Fibroblast of mammary gland (primary cell): ENCODE measurements at places on chromosomes 2 and 18.

- DNase-seq = no peak
Measured at GRCh38 chr2:120678926-120679325, 56.7 kb upstream of the GLI2 start.

GRCh38 chr2:85423525-85423924, 5.0 kb downstream of the SH2D6 start:
- DNase-seq = no peak

DNA sequence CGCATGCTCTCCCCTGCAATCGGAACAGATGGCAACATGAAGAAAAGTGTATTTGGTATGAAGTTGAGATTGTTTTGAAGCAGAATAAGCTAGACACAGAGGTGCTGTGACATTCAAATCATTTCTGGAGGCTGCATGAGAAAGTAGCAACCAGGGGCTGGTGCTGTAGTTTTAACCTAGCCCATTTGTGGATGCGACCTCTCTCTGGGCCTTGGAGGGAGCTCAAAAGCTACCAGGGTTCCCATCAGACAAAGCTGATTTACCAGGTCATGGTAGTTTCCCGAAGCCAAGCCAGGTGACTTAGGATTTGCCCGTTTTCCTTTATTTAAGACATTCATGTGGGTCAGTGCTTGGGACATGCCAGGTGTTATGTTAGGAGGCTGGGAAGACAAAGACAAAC, 77.5 kb downstream of the CIB4 start:
- no peak for DNase-seq

GRCh38 chr2:45218931-45219339, 209.7 kb upstream of the SIX2 start:
- DNase-seq = no peak

- DNase-seq = peak; percentile 61
Measured at GRCh38 chr18:12768625-12769024, 65.8 kb downstream of the PSMG2 start.

GRCh38 chr2:95386031-95386430, 16.5 kb upstream of the FAHD2A start:
- DNase-seq = no peak

DNA sequence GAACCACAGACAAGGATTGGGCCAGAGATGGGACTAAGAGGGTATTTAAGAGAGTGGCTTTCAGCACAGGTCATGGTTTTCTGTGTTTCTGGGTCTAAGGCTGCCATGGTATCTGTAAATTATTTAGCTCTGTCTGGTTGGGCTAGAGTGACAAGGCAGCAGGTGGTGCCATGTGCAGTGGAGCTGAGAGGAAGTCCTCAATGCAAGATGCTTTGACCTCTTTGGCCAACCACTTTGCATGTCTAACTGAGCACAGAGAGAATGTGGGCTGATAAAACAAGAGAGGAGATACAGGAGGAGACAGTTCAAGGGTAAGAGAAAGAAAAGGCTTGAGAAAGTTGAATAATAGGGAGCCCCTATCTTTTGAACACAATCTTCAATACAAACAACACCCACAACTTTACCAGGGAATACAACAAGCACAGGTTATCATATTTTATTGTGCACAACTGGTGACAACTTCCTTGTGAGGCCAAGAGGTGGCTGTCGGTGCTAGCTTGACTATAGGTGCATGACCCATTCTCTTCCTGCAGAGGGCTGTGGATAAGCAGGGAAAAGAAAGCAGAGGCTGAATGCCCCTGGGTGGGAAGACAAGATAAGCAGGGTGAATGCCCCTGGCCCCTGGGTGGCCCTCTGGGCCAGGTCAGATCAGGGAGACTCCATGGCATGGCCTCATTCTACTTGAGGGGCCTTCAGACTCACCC, 12.3 kb downstream of the FLACC1 start:
- no peak for DNase-seq

DNA sequence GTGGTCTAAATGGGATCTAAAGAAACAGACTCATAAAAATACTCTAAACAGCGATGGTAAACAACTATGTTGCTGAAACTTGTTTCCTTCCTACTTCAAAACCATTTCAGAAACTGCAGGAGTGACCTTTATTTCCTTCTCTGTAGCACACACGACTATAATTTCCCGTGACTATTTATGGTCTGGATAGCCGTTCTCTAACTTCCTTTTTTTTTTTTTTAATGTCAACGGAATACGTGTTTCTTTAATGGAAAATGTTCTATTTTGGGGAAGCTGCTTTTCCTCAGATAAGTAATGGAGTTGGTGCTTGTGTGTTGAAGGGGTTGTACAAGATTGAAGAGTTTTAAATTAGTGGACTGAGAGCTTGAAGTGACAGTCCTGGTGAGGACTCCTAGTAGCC, 224.1 kb downstream of the PHLPP1 start:
- DNase-seq = no peak

- no peak for DNase-seq
Measured at GRCh38 chr18:2135309-2135708, 436.0 kb downstream of the METTL4 start.

DNA sequence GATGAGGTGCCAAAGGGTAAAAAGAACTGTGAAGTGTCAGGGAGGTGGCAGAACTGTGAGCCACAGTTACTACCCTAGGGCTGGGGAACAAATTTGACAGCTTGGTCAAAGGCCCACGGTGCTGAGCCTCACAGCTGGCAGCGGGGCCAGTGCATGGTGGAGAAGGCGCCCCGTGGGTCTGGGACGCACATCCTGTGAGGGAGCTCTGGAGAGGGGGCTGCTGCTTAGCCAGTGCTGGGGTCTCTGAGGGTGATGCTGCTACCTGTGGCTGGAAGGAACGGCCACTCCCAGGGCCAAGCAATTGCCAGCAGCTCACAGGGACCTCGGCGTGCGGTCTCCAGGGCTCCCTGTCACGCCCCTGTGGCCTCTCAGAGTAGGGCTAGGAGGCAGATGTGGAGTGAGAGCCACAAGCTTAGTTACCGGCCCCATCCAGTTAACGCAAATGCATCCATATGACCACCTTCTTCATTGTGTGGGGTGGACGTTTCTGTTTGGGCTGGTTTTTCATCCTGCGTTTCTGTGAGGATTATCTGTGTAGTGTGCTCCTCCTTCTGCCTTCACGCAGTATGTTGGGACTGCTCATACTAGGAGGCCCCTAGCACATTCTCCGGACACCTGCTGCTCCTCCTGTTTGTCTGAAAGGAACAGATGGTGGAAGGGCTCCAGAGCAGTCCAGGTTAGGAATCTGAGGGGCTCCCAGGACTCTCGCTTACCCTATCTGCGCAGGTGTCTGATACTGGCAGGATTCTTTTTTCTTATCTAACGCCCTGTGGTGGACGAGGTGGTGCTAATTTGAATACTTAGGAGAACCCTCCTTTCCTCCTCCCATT, 26.0 kb downstream of the STK25 start:
- DNase-seq = no peak

GRCh38 chr18:24679062-24679461, 218.6 kb downstream of the HRH4 start:
- no peak for DNase-seq

DNA sequence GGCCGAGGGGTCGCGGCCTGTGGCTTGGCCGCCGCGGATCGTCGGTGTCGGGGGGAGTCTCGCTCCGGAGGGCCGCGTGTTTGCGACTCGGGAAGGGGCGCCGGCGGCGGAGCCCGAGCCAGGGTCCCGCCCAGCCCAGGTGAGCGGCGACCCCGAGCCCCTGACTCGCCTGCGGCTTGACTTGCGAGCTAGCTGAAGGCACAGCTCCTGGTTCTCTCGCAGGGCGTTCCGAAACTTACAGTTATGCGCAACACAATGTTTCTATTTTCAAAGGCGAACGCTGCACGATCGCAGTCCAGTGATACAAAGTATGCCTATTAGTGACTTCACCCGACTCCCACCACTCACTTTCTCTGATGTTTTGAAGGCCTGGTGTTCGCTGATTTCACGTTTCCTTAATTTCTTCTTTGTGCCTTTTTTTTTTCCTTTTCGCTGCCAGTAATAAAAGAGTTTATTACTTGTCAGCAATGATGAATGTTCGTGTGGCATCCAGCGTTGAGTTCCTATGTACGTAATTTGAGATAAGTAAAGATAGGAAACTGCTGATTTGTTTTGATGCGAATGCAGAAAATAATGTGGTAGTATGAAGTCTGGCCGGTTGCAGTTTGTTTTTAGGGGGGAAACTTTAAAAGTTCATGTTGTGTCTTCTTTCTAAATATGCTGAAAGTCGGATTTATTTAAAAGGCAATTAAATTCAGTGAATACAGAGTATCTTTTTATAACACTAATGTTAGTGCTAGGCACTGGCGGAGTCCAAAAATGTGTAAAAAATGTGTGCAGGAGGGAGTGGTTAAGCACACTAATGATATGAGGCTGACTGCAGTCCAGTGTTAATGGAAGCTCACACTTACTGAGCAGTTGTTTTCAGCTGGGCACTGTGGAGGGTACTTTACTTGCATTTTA, 706 bp downstream of the UBXN2A start:
- peak; percentile 39 for DNase-seq

- DNase-seq = peak; percentile 3
Measured at GRCh38 chr2:48180557-48180956, 274.3 kb upstream of the FBXO11 start.

DNA sequence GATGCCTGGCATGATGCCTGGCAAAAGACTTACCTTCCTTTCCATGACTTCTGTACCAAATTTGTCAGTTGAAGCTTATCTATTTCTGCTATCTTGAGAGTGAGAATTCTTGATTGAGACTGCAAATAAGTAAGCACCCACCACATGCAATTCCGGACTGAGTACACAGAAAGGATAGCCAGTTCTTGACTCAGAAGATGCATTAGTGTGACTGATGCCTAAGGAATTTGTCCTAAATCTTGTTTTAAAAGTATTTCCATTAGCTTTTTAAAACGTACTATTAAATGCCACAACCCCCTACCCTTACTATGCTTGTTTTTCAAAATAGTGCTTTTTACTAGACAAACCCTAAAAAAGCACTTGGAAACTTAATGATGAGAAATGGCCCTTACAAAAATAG, 545 bp downstream of the MPP4 start:
- DNase-seq = peak; percentile 86

DNA sequence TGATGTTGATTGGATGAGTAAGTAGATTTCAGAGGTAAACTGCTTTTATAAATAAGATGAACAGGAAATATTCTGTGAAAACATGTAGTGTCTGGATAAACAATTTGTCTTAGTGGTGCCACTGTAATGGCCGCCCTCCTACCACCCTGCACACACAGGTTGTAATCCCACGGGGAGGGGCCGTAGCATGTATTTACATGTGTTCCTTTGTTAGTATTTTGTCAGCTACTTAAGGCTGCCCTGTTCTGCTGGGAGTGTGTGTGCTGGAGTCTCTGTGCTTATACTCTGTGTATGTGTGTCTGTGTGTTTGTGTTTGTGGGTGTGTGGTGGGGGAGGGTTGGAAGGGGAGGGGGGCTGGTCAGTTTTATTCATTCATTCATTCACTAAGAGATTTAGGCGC, 5.1 kb downstream of the TSHZ1 start:
- no peak for DNase-seq

DNA sequence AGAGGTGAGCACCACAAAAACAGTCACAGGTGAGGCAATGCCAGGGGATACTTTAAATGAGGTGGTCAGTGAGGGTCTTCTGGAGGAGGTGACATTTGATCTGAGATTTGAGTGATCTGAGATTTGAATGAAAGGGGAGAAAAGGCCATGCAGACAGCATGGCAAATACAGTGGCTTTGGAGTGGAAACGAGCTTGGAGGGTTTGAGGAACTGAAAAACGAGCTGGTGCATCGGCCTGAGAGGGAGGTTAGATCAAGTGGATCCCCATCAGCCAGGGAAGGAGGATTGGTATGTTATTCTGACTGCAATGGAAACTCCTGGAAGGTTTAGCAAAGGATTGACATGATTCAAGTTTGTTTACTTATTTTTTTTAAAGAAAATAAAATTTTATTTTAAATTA, 245.1 kb downstream of the KCNS3 start:
- DNase-seq = no peak

DNA sequence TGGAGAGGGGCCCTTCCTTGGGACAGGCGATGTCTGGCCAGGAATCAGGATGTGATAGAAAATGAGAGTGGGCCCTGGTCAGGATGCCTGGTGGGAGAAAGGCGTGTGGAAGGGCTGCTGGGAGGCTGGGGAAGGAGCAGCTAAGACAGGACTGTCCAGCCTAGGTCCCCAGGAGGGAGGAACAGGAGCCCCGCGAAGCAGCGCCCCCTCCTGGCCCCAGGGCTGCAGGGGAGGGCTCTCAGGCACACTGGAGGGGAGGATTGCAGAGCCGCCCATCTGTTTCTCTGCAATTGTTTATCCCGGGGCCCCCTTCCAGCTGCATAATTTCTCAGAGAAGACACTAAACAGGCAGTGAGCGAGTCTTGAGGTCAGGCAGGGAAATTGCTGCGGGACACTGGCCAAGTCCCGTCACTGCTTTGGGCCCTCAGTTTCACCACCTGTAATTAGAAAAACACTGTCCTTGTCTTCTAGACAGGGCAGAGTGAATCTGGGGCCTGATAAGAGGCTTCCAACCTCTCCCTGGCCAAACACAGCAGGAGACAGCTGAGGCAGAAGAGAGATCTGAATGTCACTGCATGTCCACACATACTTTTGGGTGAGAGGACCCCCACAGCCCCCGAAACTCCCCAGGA, 3.9 kb upstream of the NPPC start:
- peak; percentile 35 for DNase-seq

GRCh38 chr18:77906103-77906892, 656.6 kb downstream of the GALR1 start:
- DNase-seq = no peak

DNA sequence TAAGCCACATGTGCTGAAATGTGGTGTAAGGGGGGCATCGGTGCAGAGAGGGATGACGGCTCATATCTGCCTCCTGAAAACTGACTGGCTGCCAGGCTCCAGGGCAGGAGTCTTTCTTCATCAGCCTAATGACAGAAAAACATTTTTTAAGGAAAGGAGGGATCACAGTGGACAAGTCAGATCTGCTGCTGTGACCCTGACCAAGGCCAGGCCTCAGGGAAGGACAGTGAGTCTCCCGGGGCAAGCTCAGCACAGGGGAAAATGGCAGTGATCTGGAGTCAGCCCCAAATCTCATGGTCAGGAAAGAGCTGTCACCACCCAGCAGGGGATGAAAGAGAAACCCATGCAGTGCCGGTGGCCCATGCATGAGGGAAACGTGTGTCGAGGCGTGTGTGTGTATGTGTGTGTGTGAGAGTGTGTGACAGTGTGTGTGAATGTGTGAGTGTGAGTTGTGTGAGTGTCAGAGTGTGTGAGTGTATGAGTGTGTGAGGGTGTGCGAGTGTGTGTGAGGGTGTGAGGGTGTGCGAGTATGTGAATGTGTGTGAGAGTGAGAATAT, 134.5 kb downstream of the INHBB start:
- no peak for DNase-seq

GRCh38 chr2:197934261-197934933, 130.0 kb downstream of the PLCL1 start:
- no peak for DNase-seq
